Caudate nucleus (tissue), 63 donors: ENCODE measurements at places on chromosomes 7 and 10.

DNA sequence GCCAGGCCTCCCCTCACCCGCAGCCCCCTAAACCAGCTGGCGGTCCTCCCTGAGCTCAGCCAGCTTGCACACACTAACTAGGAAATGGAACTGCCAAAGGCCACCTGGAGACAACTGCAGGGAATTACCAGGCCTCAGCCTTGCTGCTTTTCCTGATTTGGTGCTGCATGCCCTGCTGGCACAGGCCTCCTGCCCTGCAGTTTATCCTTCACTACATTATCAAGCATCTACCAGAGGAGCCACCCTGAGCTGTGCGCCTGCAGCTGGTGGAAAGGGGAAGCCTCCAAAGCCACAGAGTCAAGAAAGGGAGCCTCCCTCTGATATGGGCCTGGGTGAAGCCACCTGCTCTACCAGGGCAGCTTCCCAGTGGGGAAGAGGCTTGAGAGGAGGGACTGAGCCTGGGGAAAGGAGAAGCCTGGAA, 139.8 kb downstream of the GRID1 start:
- no peak for DNase-seq

DNA sequence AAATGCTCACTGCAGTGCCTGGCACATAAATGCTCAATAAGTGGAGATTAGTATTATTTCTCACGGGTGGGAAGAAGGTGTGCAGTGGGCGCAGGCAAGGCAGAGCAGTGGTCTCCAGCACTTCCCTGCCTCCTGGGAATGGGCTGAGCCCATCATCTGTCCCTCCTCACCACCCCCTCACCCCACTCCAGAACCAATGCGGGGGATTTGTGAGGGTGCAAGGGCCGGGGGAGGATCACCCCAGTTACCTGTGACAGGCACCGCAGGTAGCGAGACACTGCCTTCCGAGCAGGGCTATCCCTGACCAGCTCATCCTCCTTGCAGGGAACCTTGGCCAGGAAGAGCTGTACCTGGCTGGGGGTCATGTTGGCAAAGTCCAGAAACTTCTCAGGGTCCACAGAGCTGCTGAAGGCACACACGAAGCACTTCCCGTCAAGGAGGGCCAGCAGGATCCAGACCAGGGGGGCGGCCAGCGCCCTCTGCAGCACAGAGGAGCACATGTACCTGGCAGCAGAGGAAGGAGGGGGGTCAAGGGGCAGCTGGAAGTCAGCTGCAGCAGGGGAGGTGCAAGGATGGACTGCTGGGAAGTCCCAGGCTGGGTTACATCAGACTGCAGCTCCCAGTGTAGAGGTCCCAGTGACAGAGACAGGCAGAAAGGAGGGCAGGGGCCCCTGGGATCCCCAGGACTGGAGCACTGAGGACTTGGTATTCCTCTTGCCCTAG, 2.8 kb downstream of the CALHM3 start:
- no peak for DNase-seq

GRCh38 chr10:128744092-128744491, 617.9 kb upstream of the MKI67 start:
- no peak for DNase-seq

- no peak for DNase-seq
Measured at GRCh38 chr7:140903741-140904480, 20.8 kb downstream of the BRAF start.
